ENCODE measurements at places on chromosomes 6 and 20.

DNA sequence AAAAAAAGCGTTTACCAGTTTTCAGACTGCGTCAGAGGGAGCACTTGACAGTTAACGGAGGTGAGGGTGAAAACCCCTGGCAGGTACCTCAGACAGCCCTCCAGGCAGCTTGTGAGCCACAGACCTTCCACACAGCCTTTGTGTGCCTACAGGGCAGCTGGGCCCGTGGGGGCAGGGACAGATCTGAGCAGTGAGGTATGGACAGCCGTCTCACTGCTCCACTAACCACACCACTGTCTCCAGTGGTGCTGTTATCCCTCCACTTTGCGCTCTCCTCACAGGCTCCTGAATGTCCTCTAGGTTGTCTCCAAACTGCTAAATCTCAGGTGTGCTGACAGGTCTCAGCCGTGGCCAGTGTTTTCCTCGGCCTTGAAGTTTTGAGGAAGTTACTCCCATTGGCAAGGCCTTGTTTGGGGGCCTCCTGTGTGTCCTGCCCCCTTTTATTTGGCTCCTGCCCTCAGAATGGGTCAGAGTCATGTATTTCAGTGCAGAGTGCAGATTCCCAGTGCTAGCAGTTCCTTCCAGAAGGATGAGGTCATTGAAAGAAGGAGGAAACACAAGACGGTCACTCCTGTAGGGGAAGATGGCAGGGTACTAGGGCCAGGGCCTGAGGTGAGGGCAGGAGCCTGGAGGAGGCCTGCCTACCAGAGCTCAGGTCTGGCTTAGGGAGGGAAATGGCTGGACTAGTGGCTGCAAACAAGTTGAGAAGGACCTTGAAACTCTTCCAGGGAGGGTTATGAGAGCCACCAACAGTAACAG lies 11.8 kb downstream of the GFRA4 start:
- DNase-seq = no peak

DNA sequence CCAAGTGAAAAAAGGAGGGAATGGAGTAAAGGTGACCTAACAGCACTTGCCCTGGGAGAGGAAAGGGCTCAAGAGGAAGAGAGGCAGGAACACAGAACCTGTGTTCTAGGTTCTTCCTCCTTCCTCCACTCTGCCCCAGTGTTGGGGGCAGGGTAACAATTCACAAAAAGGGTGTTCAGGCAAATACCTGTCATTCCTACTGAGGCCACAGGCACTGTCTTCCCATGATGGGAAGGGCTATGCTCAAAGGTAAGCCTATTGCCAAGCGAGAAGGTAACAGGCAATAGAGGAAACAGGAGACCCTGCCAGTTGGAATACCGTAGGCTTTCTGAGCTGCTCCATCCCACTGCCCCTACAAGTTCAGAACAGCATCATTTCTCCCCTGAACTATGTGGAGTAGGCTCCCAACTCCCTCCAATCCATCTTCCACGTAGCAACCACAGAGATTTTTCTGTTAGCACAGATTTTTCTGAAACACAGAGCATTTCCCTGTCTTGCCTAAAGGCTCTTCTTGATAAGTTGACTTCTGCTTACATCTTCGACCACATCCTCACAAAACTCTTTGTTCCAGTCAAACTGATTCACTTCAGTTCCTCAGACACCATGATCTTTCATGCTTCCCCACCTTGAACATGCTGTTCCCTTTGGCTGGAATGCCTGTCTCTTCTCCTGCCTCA lies 2.7 kb downstream of the AGPAT1 start:
- DNase-seq = no peak

DNA sequence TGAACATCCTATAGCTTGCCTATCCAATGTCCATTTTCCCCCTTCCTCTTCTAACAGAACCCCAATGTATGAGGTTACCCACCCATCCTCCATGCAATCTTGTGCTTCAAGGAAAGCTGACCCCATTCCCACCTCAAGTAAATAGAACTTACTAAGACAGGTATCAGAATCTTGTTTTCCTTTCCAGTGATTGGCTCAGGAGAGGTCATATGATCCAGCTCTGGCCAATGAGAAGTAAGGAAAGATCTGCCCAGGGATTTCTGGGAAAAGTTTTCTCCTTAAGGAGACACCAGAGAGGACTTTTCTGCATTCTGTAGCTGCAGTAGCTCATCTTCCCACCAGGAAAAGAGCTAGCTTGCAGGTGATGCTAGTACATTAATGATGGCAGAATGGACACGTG lies 341.8 kb upstream of the ZFP64 start:
- DNase-seq = no peak

DNA sequence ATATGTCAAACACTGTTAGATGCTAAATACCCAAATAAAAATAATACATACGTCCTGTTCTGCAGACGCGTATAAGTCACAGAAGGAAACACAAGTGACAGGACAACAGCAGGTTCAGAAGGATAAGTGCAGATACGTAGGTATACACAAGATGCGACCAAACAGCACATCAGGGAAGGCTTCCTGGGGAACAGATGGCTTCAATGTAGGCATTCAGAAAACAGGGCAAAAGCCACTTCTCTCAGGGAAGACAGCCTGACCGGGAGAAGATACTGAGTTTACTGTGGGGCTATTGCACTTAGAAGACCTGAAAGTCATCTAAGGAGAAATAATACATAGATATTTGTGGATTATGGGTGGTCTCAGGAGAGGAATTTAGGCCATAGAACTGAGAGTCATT lies 1.9 kb downstream of the HLA-DPA1 start:
- DNase-seq = no peak

GRCh38 chr6:152142105-152142504 lies 334.6 kb downstream of the ESR1 start:
- DNase-seq = no peak

DNA sequence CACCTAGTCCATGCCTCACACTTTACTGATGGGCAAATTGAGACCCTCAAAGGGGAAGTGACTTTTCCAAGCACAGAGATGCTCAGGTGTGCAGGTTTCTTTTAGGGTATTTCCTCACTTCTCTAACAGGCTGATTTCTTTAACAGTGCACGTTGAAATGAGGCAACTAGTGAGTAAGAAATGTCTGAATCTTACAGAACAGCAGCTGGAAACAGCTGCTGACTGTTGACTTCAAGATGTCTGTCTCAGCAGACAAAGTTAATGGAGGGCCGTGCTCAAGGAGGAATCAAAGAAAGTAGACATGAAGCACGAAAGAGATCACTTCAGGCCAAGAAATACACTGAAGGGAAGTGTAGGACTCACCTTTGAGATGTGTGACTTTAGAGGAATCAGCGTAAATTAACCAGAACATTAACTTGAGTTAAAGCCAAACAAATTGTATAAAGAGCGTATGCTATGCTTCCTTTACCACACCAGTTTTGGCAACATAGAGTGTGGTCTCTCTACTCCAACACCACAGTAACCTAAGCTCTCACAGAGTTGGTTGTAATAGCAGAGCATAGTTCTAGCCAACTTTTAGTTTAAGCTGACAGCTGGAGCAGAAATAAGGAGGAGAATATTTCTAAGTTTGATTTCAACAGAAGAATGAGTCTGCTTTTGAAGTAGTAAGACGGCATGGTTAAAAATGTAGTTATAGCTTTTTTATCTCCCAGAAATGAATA lies 60.9 kb downstream of the SAMD3 start:
- no peak for DNase-seq

GRCh38 chr6:119313937-119314884 lies 35.4 kb downstream of the MAN1A1 start:
- no peak for DNase-seq

GRCh38 chr20:8756410-8756809 lies 312.5 kb upstream of the PLCB4 start:
- DNase-seq = no peak

- no peak for DNase-seq
Observed at GRCh38 chr20:50595433-50595895, 85.3 kb downstream of the PTPN1 start.
